Posterior cingulate gyrus (tissue), 11 donors: ENCODE measurements at places on chromosomes 7 and 10.
A peak's percentile ranks its signal among the peaks of the same experiment; 100 is the strongest.

GRCh38 chr10:2913474-2913873 is 153.9 kb upstream of the PFKP start:
- DNase-seq: no peak

GRCh38 chr7:31805209-31805818 is 118.3 kb downstream of the PPP1R17 start:
- DNase-seq: no peak

- peak; percentile 64 for DNase-seq
Measured at GRCh38 chr7:53218730-53219504, 183.5 kb downstream of the POM121L12 start.

DNA sequence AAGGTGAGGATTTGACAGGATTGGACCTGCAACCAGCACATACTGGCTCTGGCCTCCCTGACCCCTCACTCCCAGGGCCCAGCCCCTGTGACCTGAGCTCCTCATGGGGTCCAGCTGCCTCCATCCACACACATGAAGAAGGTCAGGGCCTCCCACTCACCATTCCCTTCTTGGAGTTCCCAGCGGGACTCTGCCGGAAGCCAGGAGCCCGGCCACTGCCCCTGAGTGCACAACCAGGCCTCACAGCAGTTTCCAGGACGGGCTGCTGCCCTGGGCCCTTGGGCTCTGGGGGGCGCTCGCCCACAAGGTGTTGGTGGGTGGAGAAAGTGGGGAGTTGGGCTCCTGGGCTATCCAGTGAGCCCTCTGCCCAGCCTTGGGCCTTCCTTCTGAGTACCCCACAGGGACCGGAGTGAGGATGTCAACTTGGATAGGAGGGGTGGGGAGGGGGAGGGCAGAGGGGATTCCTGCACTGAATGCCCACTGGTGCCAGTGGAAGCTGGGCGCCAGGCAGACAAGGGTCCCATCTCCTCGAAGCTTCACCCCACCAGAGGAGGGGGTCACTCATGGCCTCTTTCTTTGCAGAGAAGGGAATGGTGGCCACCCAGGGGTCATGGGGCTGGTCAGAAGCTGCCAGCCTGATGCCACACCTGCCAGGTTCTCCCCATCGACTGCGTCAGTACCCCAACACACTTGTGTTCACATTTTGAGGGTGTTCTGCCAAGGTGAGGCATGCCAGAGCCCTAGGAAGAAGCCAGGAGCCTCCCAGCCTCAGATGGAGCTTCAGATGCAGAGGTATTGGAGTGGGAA is 115.3 kb downstream of the PTPN20 start:
- no peak for DNase-seq

- DNase-seq: no peak
Measured at GRCh38 chr10:97140049-97140846, 45.5 kb downstream of the SLIT1 start.

- no peak for DNase-seq
Measured at GRCh38 chr7:124692425-124692824, 73.2 kb downstream of the GPR37 start.

- DNase-seq: no peak
Measured at GRCh38 chr7:148695953-148696352, 2.8 kb upstream of the CUL1 start.

DNA sequence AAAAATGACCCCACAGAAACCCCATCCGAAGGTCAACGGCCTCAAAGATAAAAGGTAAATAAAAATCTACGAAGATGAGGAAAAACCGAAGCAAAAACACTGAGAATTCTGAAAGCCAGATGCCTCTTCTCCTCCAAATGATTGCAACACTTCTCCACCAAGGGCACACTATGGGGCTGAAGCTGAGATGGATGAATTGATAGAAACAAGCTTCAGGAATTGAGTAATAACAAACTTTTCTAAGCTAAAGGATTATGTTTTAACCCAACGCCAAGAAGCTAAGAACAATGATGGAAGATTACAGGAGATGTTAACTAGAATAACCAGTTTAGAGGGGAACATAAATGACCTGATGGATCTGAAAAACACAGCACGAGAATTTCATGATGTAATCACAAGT is 127.8 kb downstream of the MACC1 start:
- no peak for DNase-seq

GRCh38 chr7:77335581-77335980 is 80.6 kb downstream of the GSAP start:
- no peak for DNase-seq

DNA sequence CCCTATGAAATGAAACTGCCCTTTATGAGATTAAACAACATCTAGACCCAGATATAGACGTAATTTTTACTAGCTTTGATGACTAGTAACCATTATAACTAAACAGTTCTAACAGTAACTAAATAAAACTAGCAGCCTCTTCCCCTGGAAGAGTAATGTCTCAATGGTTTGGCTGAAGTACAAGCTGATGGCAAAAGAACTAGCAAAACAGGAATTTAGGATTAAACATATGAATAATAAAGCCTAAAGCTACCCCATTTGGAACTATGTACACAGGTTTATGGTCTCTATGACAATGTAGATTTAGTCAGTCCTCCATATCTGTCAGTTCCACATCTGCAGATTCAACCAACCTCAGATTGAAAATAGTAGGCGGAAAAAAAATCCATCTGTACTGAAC is 6.4 kb downstream of the DPY19L1 start:
- no peak for DNase-seq

DNA sequence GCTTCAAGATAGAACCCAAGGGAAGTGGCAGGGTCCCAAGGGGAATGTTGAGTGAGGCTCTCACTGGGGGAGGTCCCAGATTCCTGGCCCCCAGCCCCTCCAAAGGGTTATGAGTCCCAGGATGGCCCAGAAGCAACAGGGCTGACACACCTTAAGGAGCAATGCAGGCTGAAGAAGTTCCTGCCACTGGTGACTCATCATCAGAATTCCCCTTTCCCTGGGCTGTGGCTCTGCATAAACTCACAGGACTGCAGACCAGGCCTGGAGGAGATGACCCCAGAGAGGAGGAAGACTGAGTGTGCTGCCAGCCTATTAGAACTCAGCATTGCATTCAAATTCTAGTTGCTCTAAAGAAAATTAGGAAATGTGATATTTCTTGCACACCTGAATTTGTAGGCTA is 126.7 kb downstream of the DPP6 start:
- no peak for DNase-seq
